HT-29 (cell line): ENCODE measurements at places on chromosomes 3 and 15. TPM values are rescaled to one million over a fixed set of nuclear protein-coding genes. Genes with fewer than 3 reads are reported as not detected.

DNA sequence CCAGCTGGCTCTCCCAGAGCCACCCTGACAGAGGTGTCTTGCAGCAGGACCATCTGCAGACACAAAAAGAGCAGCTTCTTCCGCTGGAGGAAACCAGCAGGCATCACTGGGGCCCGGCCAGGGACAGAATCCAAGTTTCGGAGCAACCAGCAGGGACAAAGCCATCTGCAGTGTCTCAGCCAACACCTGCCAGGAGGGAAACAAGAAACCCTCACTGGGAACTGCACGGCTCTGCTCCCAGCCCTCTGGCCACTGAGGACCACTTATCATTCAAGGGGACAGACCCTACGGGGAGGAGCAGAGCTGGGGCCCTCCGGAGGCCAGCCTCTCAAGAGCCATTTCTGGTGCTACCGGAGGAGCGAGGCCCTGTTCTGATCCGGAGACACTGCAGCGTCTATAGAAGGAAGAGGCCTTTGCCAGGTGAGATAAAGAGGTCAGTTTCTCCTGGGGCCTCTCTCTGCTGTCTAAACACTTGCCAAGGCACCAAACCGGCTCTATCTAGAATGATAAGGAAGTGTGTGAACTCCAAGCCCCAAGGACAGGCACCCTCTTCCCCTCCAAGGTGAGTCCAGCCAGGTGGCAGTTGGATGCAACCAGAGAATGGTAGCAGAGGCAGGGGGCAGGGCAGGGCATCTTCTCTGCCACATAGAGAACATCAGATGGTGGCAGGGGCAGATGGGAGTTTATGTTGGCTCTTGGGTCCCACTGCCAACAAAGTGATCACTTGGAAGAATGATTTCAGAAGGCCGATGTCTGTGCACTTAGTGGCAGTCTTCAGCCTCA lies 89.0 kb downstream of the CHSY1 start:
- no peak for DNase-seq

- DNase-seq: no peak
These were observed 214.8 kb downstream of the FMN1 start for GRCh38 chr15:32979710-32980109.

DNA sequence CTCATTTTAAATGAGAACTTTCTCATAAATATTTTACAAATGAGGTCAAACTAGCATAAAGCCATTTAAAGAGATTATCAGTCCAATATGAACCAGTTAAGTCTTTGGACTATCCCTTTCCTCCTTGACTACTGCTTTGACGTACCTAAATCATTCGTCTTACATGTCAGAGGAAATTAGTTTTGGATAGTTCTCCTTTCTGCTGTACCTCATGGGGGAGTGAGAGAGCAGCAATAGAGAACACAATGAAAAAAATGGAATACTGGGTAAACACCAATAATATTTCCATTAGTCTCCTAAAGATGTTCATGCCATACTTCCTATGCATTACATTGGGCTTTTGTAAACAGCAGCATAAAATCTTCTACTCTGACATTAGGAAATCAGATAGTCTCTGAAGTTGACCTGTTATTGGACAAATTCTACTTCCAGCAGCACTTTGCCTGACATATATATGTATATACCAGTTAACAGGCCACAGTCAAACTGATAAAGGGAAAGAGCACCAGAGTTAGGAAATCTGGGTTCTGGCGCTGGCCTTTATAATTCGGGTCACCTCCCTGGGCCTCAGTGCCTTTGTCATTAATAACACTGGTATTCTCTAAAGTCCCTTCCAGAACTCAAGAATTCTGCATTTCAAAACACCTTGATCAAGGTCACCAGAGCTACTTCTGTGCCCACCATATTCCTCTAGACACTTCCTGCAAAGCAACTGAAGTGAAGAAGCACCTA lies 26.8 kb downstream of the TIMMDC1 start:
- peak; percentile 23 for DNase-seq

GRCh38 chr15:89399238-89400115 lies 64.9 kb upstream of the POLG start:
- no peak for DNase-seq

DNA sequence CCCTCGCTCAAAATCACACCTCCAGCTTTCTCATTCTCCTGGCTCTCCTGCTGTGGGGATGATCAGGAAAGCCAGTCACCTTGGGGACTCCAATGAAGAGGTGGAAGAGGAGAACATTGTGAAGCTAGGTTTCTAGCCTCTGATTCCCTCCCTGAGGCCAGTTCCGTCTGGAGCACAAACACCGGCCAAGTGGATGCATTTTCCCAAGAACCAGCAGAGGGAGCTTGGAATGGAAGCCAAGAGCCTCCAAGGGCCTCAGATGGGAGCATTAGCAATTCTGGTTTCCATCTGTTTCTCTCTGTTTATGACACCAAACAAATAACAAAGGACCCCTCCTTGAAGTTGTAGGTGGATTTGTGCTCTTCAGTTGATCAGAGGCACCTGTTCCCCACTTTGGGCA lies 40.6 kb upstream of the NMNAT3 start:
- DNase-seq: peak; percentile 50

GRCh38 chr15:78831229-78832207 lies 20.3 kb upstream of the ADAMTS7 start:
- no peak for DNase-seq

DNA sequence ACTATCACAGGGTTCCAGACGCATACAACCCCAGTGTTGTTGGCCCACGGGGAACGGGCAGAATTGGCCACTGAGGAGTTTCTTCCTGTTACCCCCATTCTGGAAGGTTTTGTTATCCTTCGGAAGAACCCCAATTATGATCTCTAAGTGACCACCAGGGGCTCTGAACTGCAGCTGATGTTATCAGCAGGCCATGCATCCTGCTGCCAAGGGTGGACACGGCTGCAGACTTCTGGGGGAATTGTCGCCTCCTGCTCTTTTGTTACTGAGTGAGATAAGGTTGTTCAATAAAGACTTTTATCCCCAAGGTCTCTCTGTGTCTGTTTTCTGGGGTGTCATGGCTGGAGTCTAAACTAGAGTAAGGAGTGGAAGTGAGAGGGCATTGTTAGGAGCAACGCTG lies 5.7 kb upstream of the EIF4G1 start:
- DNase-seq: no peak

GRCh38 chr3:48548729-48549705 lies 7.6 kb downstream of the PFKFB4 start:
- peak; percentile 86 for DNase-seq

GRCh38 chr3:52920841-52921240 lies 23.5 kb upstream of the STIMATE start:
- no peak for DNase-seq

GRCh38 chr3:156948402-156949210 lies 122.5 kb downstream of the LEKR1 start:
- DNase-seq: no peak

The PODXL2 gene
- 41.7 and 42.0 TPM in 2 replicates for total RNA-seq

The IGSF11 gene
- total RNA-seq: not detected in 2 replicates
